Activated naive CD4-positive, alpha-beta T cell (primary cell): ENCODE measurements at places on chromosomes 7 and 10.

GRCh38 chr10:88890681-88891381 is 10.8 kb downstream of the STAMBPL1 start:
- no peak for DNase-seq

DNA sequence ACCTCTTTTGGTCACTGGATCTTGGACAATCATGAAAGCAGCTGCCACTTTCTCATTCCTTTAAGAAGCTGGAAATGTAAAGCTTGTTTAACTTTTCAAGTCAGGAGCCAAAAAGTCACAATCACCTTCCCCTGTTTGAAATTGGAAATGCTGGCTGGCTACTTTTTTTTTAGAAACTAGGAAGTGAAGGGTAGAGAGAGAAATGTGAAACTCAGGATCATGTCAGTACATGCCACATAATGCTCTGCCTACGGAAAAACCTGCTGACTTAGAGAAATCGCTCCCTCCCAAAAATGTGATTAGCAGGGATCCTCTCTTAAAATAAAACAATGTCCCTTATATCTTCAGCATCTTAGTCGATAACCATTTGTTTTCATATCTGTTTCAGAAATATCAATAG is 188.4 kb upstream of the C7orf33 start:
- no peak for DNase-seq

DNA sequence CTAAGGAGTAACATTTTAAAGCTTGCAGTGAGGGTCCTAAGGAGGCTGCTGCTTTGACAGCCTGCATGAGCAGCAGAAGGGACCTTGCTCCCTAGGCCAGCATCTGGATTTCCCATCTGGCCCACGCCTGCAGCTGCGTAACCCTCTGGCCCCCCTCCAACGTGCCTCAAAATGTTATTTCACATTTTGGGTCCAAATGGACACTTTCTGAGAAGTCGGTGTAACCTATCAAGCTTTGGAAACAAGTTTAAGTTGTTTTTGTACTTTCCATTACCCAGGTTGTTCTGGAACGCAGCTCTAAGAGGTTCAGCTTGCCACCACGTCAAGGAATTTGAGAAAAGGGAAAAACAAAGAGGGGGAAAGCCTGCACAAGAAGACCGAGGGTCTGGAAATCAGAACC is 338.3 kb downstream of the KCNMA1 start:
- no peak for DNase-seq

DNA sequence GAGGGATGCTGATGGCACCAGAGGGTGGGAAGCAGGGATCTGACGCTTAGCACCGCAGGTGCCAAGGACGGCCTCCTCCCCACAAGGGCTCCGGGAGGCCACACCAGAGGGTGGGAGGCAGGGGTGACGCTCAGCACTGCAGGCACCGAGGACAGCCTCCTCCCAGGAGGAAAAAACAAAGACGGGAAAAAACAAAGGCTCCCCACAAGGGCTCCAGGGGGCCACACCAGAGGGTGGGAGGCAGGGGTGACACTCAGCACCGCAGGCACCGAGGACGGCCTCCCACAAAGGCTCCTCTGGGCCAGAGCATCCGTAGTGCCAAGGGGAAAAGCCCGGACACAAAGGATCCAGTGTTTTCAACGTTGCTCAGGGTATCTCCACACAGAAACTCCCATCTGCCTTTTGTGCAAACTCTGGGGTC is 25.6 kb downstream of the DIP2C start:
- no peak for DNase-seq

- DNase-seq = no peak
These were observed 21.8 kb downstream of the NKX6-2 start for GRCh38 chr10:132764108-132764507.

- no peak for DNase-seq
These were observed 92.1 kb downstream of the CCDC71L start for GRCh38 chr7:106568680-106569499.

GRCh38 chr10:111077479-111077784 is 603 bp downstream of the ADRA2A start:
- no peak for DNase-seq

- DNase-seq = no peak
These were observed at the start of gene ABCB4 for GRCh38 chr7:87475359-87476178. ABCB4 (minus strand) TSS chr7:87475680; CDS start chr7:87475465, 215 bp downstream.

- no peak for DNase-seq
These were observed 665.2 kb downstream of the INHBA start for GRCh38 chr7:41037691-41038090.

DNA sequence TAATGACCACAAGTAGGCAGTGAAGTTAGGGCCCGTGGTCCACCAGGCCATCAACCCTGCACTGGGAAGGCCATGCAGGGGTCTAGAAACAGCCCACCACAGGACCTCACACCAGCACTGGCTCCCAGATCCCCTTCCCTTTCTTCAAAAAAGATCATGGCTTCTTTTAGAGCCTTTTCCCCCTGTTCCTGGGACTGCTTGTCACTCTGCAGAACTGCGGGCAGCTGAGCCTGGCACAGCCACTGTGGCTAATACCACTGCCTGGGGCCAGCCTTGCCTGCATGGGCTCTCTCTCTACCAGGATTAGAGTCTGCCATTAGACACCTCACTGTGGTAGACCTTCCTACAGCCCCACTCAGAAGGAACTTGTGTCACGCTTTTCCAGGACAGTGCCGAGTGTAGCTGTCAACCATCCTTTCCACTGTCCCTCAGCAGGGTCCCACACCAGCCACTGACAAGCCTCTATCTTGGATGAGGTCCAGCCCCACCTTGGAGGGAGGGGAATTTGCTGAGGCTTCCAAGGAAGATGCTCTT is 19.0 kb upstream of the C10orf90 start:
- no peak for DNase-seq

GRCh38 chr10:45592926-45593325 is 79.6 kb downstream of the ZFAND4 start:
- DNase-seq = no peak

- DNase-seq = no peak
These were observed 50.6 kb upstream of the DPYSL4 start for GRCh38 chr10:132136097-132136521.

GRCh38 chr10:14751921-14752320 is 22.8 kb downstream of the FAM107B start:
- DNase-seq = no peak

- no peak for DNase-seq
These were observed 996 bp downstream of the ADAM12 start for GRCh38 chr10:126387041-126387921.

DNA sequence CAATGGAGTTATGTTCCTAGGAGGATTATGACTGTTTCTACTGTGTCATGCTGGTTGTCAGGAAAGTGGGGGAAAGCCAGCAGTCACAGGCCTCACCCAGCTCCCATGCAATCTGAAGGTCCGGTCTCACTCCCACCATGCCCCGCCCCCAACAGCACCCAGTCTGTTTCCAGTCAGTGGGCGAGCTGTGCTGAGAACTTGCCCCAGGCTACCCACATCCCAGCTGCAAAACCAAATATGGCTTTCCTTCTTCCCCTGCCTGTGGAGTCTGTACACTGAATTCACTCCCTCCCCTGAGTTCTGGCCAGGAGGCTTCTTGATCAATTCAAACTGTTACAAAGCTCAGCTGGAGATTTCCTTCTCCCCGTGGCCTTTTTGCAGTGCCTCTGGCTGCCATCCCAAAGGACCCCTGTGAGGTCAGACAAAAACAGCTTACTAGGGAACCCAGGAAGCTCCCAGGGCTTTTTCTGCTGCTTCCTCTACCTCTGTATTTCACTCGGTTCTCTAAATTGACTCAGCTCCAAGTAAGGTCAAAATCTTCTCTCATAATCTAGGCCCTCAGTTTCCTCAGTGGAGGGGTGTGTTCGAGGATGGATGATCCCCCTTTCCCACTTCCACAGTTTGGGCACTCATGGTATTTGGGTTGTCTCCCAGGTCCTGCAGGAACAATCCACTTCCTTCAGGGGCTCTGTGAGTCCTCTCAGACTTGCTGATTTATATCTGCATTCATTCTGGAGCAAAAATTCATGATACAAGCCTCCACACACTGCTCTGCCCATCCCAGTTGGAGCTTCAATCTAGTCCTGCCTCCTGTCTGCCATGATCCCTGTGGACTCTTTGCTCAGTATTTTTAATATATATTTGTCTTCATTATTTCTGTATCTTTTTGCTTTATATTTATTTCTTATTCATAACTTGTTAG is 205.5 kb downstream of the SEMA3D start:
- no peak for DNase-seq

DNA sequence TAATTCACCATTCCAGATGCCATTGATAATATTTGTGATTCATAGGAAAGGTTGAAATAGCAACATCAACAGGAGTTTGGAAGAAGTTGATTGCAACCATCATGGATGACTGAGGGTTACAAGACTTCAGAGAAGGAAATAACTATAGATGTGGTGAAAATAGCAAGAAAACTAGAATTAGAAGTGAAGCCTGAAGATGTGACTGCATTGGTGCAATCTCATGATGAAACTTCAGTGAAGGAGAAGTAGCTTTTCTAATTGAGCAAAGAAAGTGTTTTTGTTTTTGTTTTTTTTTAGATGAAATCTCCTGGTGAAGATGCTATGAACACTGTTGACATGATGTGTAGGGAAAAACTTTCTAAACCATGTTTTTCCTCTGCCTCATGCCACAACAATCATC is 18.7 kb upstream of the CD36 start:
- DNase-seq = no peak

- no peak for DNase-seq
These were observed 1577.2 kb upstream of the LRRTM3 start for GRCh38 chr10:65348637-65349036.
